ENCODE measurements at places on chromosomes 4 and X. TPM values are rescaled to one million over a fixed set of nuclear protein-coding genes. Genes with fewer than 3 reads are reported as not detected.

The TKTL1 gene
- not detected for total RNA-seq

The CYLC1 gene
- not detected for total RNA-seq

The TRMT10A gene
- 13.0 TPM for total RNA-seq

The PLP1 gene
- total RNA-seq, result not detected

The SHOX gene
- total RNA-seq, result not detected

The NEXMIF gene
- total RNA-seq, result 0.35 TPM

The GNRHR gene
- not detected for total RNA-seq

The GPR143 gene
- total RNA-seq, result not detected

The DAPP1 gene
- total RNA-seq, result not detected

The NLGN3 gene
- total RNA-seq, result 0.69 TPM

The CSN1S1 gene
- total RNA-seq, result not detected

The ARHGAP36 gene
- not detected for total RNA-seq

The ALPK1 gene
- total RNA-seq, result 19.0 TPM
